ENCODE measurements at places on chromosomes 2 and 18.

DNA sequence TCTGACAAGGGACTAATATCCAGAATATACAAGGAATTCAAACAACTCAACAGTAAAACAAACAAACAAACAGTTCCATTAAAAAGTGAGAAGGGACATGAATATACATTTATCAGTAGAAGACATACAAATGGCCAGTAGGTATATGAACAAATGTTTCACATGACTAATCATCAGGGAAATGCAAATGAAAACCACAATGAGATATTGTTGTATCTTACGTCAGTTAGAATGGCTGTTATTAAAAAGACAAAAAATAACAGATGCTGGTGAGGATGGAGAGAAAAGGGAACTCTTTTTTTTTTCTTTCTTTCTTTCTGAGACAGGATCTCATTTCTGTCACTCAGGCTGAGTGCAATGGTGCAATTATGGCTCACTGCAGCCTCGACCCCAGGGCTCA is 175.5 kb downstream of the CAMKMT start:
- no peak for DNase-seq

GRCh38 chr18:26717123-26717719 is 148.3 kb downstream of the AQP4 start:
- no peak for DNase-seq

DNA sequence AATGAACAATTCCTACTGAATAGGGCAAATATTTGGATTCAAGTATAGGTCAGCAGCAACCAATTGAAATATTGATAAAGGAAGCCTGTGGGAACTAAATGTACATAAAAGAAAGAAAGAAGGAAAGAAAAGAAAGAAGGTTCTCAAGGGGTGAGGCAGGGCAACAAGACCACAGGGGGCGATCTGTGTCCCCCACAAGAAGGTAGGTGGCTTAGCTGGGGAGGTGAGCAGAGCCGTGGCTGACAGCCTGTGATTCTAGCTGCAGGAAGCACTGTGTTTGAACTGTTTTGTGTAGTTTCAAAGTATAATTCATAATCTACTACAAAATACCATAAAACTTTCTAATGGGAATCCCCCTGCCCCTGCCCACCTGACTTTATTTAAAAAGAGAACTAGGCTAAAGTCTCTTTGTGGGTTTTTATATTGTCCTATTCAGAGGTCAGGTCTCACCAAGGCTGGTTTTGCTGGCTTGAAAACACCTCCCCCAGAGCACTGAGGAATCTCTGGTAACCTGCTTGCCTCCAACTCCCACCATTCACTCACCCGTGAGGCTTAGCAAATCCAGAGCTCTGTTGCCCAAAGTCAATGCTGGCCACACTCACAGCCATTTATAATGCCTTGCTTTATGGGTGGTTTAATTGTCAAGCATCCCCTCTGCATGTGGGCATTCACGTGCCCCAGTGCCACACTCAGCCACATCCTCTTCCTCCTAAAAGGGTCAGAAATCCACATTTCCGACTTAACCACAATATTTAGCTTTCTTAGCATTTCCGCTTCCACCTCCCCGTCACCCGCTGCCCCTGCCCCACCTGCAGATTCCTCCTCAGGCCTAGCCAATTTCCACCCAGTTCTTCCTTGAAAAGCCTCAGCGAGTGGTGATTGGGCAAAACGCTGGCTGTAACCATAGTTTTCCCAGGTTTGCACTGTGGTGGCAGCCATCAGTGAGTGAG is 36.4 kb upstream of the LMAN1 start:
- DNase-seq, result no peak

DNA sequence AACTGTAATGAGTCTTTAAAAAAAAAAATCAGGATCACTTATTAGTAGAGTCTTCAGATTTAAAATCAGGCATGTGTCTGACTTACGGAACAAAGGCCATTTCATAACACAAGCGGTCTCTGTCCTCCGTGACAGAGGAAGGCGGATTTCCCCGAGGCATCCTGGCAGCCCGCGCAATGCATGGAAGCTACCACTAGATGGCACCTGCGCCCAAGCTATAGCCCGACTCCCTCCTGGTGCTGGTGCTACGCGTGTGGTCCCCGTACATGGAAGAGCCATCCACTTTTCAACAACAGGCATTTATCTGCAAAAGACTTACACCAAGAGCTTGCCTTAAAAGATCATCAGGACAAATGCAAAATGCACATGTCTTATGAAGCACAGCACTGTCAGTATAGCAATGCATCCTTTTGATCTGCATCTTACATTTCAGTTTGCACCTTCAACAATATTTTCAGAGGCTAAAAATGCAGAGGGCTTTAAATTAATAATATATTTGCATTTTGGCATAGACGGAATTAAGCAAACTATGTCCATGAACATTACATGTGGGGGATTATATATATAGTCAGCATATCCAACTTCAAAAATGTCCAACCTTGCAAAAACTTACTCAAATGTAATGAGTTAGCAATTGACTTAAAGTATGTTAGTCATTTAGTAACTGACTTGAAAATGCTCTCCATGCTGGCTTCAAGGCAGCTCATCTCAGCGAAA is 96.0 kb downstream of the ZNF516 start:
- DNase-seq, result peak; percentile 87

GRCh38 chr18:4510711-4511110 is 55.6 kb upstream of the DLGAP1 start:
- DNase-seq, result peak; percentile 49

DNA sequence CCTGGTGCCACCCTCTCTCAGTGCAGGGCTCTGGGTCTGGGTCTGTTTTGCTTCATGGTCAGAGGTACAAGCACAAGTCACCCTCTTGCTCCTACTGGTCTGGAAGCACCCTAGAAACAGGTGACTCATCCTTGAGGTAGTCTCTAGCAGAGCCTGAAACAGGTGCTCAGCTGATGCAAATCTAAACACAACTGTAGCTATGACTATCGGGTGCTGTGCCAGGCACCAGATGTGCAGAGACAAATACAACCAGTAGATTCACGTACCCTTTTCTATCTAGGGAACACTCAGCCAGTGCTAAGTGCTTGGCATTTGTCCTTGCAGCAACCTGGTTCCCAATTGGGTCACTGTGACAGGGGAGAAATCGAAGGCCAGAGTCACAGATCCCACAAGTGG is 140.9 kb upstream of the MYCN start:
- DNase-seq, result peak; percentile 91

- DNase-seq, result peak; percentile 38
Observed at GRCh38 chr18:68937029-68937599, 139.2 kb downstream of the CCDC102B start.

GRCh38 chr2:19736191-19736831 is 165.5 kb downstream of the TTC32 start:
- DNase-seq, result no peak

GRCh38 chr2:240197462-240198139 is 57.1 kb upstream of the OTOS start:
- DNase-seq, result no peak

GRCh38 chr2:43419243-43419642 is 176.6 kb downstream of the THADA start:
- DNase-seq, result no peak

DNA sequence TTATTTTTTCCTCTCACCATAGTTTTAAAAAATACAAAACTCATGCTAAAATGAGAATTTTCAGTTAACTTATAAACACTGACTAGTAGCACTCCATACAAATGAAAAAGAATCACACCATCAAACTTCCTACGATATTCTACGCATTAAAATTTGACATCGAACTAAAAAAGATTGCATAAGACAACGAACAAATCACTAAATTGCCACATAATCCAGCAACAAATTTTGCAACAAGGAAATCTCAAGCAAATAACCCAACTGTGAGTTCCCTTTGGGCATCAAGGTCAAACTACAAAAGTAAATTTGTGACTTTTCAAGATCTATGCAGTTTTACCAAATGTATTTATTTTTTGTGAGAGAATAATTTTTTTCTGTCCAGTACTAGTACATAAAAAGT is 1.5 kb downstream of the MAP3K2 start:
- DNase-seq, result no peak

- no peak for DNase-seq
Observed at GRCh38 chr2:125240870-125241269, 1215.8 kb downstream of the CNTNAP5 start.
